ENCODE measurements at places on chromosomes 11 and 22.

GRCh38 chr11:102703826-102704493 lies 1.6 kb downstream of the MMP27 start:
- no peak for DNase-seq

GRCh38 chr11:468036-468435 lies 18.0 kb downstream of the PTDSS2 start:
- no peak for DNase-seq

GRCh38 chr11:20310137-20310536 lies 53.4 kb upstream of the HTATIP2 start:
- DNase-seq: no peak

- no peak for DNase-seq
These were observed 85.8 kb downstream of the FANCF start for GRCh38 chr11:22539821-22540256.

DNA sequence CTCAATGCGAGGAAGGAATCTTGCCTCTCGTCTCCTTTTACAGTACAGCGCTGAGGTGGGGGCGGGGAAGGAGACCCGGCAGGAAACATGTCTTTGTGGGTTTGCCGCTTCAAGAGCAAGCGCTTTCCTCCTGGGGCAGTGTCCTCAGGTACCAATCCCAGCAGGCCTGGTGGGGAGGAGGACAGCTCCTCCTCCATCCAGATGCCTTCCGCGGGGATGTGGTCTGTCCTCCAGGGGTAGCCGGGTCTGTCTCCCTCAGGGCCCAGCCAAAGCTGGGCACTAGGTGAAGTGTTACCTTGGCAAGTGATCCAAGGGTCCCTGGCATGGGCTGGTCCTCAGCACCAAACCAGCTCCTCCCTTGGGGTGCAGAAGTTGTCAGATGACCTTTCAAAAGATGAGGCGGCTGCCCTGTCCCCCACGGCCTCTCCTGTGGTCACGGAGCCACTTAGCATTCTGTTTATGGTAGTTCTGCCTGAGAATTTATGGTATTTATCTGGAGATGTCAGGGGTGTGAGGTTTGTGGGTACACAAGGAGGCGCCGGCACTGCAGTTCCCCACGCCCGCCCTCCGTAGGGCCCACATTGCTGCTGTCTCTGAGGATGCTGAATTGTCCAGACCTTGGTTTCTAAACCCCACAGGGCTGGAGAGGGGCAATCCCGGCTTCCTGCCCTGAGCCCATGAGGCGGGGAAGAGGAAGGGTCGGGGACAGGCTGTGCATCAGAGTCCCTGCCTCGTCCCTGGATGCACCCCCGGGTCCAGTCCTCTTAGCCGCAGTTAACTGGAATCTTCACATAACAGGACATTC lies 93.5 kb upstream of the ANO1 start:
- DNase-seq: no peak

DNA sequence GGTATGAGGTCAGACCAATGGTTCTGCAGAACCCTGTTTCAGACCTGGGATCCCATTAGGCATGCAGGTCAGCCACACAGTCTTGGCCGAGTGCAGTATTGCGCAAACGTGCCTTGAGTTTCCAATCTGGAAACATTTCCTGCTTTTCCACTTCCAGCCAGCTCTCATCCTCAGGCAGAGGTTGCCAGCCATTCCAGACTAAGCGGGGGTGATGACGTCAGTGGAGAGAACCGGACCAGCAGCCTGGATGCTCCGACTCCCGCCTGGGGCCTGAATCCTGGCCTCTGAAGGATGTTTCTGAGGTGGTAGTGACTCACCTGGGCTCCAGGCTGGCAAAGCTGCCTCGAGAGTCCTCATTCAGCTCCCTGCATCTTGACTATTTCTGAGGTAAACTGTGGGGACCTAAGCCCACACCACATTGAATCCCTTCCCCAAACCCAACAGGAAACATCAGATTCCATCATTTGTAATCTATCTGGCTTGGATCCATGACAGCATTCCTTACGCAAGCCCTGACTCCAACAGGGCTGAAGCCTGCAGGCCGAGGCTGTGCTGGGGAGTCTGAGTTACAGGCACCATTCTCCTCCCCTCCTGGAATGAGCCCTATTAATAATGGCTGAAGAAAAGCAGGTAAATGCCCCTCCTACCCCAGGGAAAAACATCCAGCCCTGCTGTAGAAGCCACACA lies 83.0 kb downstream of the ABTB2 start:
- DNase-seq: no peak

DNA sequence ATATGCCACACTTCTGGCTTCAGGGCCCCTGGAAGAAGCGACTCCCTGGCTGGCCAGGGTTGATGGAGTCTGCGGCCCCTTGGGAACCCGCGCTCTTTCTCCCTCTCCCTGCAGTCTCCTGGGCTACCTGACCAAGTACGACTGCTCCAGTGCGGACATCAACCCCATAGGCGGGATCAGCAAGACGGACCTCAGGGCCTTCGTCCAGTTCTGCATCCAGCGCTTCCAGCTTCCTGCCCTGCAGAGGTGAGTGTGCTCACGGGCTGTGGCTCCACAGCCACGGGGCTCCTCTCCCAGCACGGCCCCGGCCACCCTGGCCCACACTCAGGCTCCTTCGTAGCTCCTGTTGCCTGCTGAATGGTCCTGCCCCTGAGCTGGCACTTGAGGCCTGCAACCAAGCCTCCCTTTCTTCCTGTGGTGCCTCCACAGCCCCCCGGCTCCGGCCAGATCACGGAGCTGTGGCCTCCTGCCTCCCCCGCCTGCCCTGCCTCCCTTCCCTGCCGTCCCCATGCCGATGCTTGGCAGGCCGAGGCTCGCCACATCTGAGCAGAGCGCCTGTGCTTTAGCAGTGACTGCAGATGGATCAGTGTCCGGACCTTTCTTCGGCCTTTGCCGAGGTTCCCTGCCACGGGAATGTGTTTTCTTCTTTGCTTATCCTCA lies 36.2 kb upstream of the KRTAP5-7 start:
- DNase-seq: no peak

DNA sequence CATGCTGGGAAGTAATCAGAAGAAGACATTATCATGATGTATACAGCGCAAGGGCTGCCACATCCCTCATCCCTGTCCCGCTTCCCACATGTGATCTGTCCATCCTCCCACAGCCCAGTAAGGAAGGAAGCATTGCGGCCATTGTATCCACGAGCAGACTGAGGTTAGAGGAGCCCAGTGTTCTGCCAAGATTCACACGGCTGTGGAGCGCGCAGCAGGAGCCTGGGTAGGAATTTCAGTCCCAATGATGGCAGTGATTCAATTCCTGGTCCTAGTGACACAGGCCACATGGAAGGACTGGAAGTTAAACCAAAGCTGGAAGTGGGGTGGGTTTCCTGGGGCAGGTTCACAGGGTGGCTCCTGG lies 89.2 kb downstream of the RTL6 start:
- no peak for DNase-seq

DNA sequence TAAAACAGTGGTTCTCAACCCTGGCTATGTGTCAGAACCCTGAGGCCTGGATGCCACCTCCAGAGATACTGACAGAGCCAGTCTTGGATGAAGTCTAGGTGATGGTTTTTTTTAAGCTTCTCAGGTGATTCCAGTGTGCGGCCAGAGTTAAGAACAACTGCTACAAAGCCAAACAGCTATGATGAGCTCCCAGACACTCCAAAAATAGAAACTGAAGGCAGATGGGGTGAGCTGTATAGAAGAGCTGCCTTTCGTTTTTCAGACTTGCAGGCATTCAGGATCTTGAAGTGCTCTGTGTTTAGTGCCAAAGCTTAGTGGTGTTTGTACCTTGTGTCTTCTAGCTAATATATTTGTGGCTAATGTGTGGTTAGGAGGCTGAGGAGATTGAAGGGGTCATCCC lies 14.2 kb downstream of the SCUBE2 start:
- DNase-seq: no peak

GRCh38 chr11:131299598-131300438 lies 70.6 kb upstream of the NTM start:
- no peak for DNase-seq

GRCh38 chr22:30803679-30804078 lies 109.0 kb downstream of the OSBP2 start:
- DNase-seq: no peak

- DNase-seq: no peak
These were observed 15.3 kb upstream of the RAB30 start for GRCh38 chr11:83087035-83087434.

GRCh38 chr22:32964411-32965057 lies 93.6 kb downstream of the SYN3 start:
- no peak for DNase-seq

DNA sequence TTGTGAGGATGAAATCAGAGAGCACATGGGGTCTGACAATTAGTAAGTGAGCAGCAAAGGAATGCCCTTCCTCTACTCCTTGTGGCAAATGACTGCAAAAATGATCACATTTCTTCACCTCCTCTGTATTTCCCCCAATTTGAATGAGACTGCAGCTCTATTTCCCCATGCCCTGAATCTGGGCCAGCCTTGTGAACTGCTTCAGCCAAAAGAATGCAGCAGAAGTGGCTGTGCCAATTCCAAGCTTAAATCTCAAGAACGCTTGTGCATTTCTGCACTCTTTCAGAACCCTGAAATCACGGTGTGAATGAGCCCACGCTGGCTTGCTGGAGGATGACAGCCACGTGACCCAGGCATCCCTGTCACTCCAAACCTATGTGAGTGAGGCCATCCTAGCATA lies 9.9 kb downstream of the SLC43A3 start:
- no peak for DNase-seq

DNA sequence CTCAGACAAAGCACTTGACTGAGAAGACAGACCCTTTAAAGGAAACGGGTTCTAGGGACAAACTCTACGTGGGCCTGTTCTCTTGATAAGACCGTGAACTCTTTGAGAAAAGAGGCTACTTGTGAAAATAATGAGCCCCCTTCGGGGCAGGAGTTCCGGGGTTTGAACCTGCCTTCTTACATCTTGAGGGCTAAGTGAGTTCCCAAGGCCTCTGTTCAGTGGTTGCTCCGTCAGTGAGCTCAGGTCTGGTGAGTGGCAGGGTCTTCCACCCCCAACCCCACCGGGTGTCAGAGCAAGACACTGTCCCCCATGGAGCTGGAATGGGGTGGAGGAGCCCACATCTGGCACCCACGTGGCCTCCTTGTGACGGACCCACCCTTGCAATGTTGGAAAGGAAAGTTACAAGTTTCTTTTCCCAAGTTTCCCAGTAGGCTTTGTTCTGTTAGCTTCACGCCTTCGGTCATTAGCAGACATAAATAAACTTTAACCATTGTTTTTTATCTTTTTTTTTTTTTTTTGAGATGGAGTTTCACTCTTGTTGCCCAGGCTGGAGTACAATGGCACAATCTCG lies 6.3 kb upstream of the SAMM50 start:
- no peak for DNase-seq

DNA sequence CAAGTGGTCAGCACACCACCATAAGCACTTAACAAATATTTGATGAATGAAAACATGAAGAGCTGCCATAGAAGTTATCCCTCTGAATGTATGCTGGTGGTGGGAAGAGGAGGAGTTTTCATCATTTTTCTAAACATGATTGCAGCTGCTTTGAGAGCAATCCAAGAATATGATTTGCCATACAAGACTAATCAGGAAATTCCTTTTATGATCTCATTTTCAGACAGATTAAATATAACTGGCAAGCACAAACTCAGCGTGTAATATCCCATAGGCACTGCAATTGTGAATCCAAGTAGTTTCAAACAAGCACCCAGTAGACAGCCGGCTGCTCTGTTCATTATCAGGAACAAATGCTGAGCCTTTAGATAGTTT lies 505.7 kb upstream of the LUZP2 start:
- no peak for DNase-seq

DNA sequence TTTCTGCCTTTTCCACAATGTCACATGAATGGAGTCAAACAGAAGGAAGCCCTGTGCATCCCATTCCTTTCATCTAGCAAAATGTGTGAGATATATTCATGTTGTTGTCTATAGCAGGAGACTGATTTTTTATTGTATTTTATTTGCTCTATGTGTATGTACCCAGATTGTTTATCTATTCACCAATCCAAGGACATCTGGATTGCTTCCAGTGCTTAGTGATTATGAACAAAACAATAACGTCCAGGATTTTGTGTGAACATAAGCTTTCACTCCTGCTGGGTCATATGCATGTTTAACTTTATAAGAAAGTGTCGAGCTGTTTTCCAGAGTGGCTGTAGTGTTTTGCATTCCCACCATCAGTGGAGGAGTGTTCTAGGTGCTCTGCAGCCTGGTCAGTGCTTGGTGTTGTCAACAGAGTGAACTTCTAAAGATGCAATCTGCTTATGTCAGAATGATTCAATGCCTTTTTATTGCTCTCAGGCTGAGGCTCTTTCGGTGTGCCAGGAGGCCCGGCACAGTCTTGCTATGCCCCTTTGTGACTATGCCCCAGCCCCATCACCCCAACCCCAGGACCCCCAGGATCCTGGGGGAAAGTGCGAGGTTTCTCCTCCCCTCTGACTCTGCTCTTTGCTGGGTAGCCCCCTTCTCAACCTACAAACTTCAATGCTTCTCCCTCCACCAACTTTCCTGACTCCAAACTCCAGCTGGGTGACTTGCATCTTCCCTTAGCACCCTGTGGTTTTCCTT lies 19.9 kb upstream of the SYT13 start:
- no peak for DNase-seq

- DNase-seq: no peak
These were observed 20.6 kb downstream of the IGHMBP2 start for GRCh38 chr11:68924073-68924925.

DNA sequence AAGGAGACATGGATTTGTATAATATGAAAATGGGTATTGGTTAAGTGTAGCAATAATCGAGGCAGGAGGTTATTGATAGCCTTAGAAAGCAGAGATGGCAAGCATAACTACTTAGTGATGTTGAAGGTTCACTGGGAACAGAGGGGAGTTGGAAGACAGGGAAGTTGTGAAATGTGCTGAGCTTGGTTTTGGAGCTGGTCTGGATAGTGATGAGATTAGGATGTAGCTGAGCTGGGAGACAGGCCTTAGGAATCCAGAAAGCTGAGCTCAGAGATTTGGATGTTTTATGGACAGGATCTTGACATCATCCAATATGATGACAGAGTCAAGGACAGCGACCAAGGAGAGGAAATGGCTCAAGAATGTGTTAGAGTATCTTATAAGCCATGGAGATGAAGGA lies 113.1 kb downstream of the ARHGAP42 start:
- DNase-seq: no peak

DNA sequence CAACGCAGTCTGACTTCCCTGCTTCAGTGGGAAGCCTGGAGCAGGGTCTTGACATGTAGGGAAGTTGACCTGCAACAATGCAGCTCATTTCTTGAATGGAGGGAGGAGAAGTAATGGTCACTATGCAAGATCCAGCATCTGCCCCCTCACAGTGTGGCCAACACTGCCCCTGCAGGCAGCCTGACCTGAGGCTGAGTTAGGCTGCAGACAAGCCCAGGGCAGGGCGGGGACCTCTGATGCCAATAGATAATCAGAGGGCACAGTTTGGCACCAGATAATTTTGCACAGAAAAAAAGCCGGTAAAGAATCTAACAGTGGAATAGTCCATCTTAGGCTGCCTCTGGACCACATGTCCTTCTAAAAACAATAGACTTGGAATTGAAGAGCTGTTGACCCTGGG lies 182.3 kb downstream of the DSCAML1 start:
- no peak for DNase-seq

- DNase-seq: no peak
These were observed 43.6 kb downstream of the BRD1 start for GRCh38 chr22:49783926-49784629.

GRCh38 chr11:131668500-131669400 lies 298.3 kb downstream of the NTM start:
- DNase-seq: no peak

Measured in stimulated activated CD4-positive, alpha-beta T cell treated with anti-CD3 and anti-CD28 coated beads, TNF-alpha, amount 100 ng/mL, for 1 hour (primary cell).